Pancreas (tissue), 10 donors: ENCODE measurements at places on chromosomes 7 and 10.

GRCh38 chr10:124236816-124237215 is 143.4 kb upstream of the CHST15 start:
- H3K36me3 ChIP-seq = no peaks in the 10 kb centered on the region
- DNase-seq = no peak
- no peak overlapping the region for H3K4me3 ChIP-seq
- H3K4me1 ChIP-seq = no peaks in the 10 kb centered on the region
- H3K27ac ChIP-seq = no peak overlapping the region

DNA sequence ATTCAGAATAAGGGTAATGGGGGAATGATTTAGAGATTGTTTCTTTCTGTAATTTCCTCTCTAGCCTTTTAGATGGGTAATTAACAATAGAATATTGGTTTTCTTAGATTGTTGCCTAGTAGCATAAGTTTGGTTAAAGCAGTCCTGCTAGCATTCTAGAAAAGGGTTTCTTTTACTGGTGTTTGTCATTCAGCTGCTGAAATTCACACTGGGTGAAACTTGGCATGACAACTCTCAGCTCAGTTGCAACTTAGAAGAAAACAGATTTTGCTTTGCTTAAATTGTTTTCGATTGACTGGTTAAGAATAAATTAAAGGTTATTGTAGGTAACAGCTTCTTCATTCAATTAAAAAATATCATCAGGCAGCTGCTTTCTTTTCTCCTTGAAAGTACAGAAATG is 25.1 kb upstream of the PDK4 start:
- H3K27ac ChIP-seq = peak overlapping the region; percentile 68
- no peaks in the 10 kb centered on the region for H3K36me3 ChIP-seq
- peaks cover 22% of the 10 kb centered on the region for H3K4me1 ChIP-seq
- no peak for DNase-seq
- no peak overlapping the region for H3K4me3 ChIP-seq

- H3K4me1 ChIP-seq = no peaks in the 10 kb centered on the region
- no peak overlapping the region for H3K4me3 ChIP-seq
- no peaks in the 10 kb centered on the region for H3K36me3 ChIP-seq
Observed at GRCh38 chr7:140275069-140275965, 98.5 kb upstream of the KDM7A start.

DNA sequence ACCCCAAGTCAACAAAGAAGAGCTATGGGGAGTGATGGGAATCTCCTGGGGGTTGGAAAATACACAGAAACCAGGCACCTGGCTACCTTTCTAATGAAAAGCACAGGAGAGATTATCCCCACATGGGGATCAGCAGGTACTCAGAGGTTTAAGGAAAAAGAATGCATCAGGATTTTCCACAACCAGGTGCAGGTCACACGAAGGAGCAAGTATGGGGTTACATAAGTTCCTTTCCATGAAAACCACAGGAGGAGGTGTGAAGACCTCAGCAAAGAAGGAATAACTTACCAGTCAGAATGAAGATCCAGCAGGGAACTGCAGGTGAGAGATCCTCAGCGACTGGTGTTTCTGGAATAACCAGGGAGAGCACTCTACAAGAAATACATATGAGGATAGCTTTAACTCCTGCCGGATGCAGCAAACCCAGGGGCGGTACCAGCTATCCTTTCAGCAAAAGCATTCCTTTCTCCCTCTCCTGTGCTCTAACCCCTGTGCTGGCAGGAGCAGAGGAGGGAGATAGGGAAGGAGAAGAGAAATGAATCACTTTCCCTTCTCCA is 116.7 kb upstream of the TMEM106B start:
- H3K27ac ChIP-seq = no peak overlapping the region
- no peaks in the 10 kb centered on the region for H3K27me3 ChIP-seq
- no peaks in the 10 kb centered on the region for H3K36me3 ChIP-seq
- no peak for DNase-seq
- H3K4me3 ChIP-seq = no peak overlapping the region

DNA sequence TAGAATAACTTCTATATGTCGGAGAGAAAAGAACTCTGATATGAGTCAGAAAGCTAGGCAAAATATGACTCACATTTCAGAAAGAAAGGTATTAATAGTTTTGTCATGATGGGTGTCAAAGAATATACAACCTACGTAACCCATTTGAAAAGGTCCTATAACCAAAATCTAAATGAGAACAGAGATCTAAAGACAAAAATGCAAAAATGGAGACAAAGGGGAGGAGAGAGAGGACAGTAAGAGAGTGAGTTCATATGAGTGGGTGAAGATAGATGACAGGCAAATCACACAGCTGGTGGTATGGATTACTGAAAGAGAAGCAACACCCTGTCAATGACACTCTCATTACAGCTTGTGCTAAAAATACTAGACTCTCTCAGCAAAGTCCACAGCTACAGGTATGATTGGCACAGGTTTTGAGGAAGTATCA is 25.6 kb downstream of the ANKMY2 start:
- H3K36me3 ChIP-seq = peaks cover 34% of the 10 kb centered on the region
- no peaks in the 10 kb centered on the region for H3K27me3 ChIP-seq
- no peak for DNase-seq
- no peak overlapping the region for H3K27ac ChIP-seq
- no peak overlapping the region for H3K4me3 ChIP-seq

GRCh38 chr7:101538596-101539459 is 90.3 kb downstream of the MYL10 start:
- no peaks in the 10 kb centered on the region for H3K36me3 ChIP-seq
- no peak for DNase-seq
- no peaks in the 10 kb centered on the region for H3K4me1 ChIP-seq
- no peaks in the 10 kb centered on the region for H3K27me3 ChIP-seq
- H3K4me3 ChIP-seq = no peak overlapping the region
- no peak overlapping the region for H3K27ac ChIP-seq
